HS-5 (cell line): ENCODE measurements at places on chromosomes 16 and 17.

DNA sequence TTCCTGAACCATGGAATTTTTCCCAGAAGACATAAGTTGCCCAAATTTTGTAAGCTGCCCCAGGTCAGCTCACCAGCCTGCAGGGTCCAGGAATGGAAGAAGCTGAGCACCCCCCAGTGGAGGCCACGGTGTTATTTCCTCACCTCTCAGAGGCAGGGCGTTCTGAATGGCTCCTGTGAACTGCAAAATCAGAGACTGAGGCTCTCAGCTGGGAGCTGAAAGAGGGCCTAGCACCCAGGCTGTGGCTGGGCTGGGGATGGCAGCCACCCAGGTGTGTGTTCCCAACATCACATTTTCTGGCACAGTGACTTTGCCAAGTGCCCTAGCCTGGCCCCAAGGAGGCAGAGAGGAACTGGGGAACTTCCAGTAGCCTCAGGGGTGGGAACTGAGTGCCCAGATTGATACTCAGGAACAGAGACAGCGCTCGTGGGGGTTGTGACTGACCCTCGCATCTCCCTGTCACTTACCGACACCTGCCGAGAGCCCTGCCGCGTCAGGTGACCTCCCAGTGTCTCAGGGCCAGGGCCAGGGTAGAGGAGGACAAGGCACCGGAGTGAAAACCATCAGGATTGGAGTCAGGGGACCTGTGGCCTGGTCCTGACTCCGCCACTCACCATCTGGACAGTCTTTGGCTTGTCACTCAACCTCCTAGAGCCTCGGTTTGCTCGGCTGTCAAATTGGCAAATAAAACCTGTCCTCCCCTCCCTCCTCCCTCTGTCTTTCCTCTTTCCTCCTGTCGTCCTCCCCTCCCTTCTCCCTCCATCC lies 11.3 kb downstream of the CACNG4 start:
- no peak for DNase-seq

DNA sequence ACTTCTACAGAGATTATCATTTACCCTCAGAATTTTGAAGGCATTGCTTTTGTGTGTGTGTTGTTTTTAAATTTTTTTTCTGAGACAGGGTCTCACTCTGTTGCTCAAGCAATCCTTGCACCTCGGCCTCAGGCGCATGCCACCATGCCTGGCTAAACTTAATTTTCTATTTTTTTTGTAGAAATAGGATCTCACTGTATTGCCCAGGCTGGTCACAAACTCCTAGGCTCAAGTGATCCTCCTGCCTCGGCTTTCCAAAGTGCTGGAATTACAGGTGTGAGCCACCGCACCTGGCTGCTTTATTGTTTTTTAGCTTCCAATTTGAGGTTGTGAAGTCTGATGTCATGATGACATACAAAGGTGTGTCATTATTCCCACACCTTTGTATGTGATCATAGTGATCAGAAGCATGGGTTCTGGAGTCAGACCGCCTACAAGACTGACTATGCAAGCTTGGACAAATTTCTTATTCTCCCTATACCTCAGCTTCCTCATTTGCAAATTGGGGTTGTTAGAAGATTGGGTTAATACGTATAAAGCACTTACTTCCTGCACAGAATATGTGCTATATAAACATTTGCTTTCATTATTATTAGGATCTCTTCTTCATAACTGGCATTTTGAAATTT lies 5.8 kb downstream of the SEPHS2 start:
- DNase-seq: no peak

- no peak for DNase-seq
Observed at GRCh38 chr17:66995944-66996343, 31.4 kb downstream of the CACNG4 start.

DNA sequence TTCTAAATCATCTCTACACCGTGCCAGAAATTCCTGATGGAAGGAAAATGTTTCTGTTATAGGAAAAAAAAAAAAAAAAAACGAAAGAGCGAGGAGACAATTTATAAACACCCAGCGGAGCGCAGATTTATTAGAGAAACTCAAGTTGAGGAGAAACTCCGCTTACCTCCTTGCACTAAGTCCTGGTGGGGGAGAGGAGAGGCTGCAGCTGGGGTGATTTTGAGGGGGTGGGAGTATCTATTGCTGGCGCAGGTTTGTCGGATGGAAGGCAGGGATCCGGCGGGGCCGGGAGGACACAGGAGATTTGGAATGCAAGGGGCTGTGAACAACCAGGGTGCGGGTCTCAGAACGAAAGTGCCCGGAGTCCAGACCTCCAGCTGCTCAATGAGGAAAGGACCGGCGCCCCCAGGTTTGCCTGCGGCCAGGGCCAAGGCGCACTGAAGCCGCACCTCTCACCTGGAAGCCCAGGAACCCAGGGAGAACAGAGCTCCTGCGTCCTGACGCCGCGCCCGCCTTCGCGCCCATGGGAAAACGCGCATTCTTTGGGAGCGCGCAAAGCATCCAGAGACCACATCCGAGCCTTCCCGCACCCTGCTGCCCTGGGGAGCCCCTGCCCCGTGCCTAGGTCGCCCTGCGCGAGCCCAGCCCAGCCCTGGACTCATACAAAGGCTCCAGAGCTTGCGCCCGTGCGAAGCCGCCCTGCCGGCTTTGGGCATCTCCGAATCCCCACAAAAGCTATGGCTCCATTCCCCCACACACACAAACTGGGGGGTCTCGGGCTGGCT lies 2.6 kb upstream of the HOXB8 start:
- no peak for DNase-seq

- DNase-seq: no peak
Observed at GRCh38 chr17:8800656-8801055, 1.5 kb upstream of the MFSD6L start.

- DNase-seq: no peak
Observed at GRCh38 chr17:67759355-67760171, 41.8 kb downstream of the NOL11 start.

DNA sequence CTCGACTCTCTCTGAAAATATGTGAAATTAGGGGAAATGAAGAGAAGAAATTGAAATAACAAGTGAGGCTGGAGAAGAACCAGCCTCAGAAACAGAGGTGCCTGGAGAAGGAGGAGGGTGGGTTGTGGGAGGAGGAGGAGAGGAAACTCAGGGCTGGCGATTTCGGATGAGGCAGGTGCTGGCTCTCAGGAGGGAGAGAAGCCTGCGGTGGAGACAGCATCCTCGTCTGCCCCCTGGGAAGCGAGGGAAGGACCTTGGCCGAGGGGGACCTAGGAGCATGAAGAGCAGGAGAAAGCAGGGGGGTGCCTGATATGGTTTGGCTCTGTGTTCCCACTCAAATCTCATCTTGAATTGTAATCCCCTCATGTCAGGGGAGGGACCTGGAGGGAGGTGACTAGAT lies 264.7 kb upstream of the TNRC6C start:
- DNase-seq: no peak

DNA sequence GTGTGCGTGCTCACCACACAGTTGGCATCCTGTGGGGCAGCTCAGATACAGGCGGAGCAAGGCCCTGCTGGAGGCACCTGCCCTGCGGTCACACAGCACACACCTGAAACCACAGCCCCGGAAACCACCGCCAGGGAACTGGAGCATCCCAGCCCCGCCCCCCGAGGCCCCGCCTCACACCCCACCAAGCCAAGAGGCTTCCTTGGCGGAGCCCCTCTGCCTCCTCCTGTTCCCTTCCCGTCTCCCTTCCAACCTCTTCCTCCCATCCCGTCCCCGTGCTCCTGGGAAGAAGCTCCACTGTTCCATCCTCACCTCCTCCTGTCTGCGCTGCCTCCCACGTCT lies 205.5 kb downstream of the NTN1 start:
- no peak for DNase-seq

DNA sequence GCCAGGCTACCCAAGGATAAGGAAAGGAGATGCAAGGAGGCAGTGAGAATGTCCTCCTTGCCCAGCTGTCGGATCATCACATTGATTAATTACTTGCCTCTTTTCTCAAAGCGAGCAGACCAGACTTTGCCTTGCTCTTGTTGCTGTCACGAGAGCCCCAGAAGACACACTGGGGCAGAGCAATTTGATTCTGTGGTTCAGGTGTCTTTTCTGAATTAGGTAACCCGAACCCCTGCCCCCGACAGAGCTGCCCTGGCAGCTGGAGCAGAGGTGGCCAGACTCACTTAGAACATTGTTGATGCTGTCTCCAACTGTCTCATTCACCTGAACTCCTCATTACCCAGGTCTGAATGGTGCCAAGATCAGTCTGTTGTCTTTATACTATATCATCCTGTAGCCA lies 34.3 kb downstream of the VAT1L start:
- DNase-seq: no peak
